EL (cell line): ENCODE measurements at places on chromosomes 7 and 10.
A peak's percentile ranks its signal among the peaks of the same experiment; 100 is the strongest.

DNA sequence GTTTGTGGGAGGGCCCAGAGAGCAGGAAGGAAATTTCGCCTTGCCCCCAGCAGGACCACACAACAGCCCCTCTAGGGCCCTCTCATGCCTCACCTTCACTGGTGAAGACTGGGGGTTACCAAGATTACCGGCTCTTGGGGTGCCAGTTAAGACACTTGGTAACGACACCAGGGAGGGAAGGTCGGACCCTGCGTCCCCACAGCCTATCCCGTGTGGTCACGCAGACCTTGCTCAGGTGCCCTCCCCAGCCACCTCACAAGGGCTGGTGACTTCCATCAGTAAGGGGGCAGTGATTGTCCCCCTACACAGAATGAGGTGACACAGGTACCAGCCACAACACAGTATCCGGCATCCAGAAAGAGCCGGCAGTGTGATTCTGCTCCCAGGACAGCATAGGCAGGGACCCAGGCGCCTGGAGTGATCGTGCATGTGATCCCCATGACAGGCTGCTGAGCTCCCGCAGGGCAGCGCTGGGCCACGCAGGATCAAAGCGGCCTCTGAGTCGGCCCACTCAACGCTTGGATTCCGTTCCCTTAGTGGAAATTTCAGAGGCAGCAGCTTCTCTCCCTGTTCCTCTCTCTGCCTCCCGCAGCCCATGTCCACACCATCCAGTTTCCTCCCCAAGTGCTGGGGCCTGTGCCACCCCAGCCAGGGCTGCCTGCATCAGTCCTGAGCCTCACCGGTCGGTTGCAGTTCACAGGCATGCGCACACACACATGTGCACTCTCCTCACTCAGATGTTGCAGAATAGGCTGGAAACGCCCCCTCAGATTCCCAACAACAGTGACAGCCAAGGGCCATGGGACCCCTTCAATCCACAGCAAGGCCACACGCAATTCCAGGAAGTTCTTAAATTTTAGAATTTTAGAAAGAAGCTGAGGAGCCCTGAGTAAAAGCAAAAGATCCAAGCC lies 35.8 kb downstream of the CAMK2B start:
- DNase-seq = no peak

DNA sequence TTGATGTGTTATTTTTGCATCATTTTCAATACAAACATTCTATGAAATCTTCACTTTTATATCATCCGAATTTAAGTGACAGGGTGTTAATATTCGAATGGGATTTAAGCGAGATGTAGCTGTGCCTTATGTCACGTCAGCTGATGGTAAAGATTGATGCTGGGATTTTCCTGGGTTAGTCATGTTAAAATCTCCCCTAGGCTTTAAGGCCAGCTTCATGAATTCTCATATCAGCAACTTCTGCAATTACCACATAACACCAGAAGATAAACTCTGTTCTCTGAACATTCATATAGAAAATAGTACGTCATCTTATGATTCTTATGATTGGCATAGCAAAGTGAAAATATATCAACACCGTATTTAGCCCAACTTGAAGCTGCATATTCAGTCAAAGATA lies 669.2 kb downstream of the PCDH15 start:
- DNase-seq = no peak

- no peak for DNase-seq
These were observed 125.1 kb downstream of the THSD7A start for GRCh38 chr7:11706666-11707605.

- no peak for DNase-seq
These were observed 299.2 kb upstream of the ETV1 start for GRCh38 chr7:14288701-14289100.

DNA sequence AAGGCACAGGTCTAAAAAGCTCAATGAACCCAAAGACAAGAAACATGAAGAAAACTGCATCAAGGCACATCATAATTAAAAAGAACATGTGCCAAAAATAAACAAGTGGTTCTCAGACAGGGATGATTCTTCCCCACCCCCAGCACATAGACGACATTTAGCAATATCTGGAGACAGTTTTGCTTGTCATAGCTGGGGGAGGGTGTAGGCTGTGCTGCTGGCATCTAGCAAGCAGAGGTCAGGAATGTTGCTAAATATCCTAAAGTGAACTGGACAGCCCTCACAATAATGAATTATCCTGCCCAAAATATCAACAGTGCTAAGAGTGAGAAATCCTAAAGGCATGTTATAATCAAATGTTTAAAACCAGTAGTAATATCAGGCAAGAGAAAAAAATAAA lies 122.6 kb downstream of the MICU1 start:
- DNase-seq = peak; percentile 74

GRCh38 chr10:5073659-5074058 lies 20.6 kb upstream of the AKR1C3 start:
- DNase-seq = no peak

DNA sequence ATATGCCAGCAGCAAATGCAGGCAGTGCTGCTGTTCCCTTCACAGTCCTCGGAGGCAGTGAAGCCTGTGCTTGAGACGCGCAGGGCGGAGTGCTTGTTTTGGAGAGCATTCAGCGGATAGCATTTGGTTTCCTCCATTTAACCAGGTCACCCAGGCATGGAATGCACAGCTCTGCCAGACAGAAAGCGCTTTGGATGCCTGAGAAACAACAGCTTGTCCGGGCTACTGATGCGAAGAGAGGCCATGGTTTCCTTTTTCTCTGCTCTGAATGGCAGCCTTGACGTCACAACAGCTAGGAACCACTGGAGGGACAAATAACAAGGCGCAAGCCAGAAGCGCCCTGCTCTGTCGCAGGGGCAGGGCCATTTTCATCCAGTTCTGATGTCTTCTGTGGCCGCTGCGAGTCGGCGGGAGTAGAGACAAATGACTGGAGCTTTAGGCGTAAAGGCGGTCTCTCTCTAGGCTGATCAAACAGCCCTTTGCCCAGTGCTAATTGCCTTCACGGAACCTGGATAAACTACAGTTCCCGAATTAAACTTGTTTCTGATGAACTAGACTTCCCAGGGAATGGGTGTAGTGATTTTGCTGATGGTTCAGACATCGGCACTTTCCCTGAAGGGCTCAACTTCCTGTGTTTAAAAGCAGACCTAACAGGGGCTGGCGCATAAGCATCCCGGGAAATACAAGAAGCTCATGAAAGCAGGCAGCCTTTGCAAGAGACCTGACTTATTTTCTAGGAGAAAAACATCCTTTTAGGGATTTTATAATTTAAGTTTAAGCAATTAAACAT lies 187.6 kb upstream of the KLF14 start:
- peak; percentile 72 for DNase-seq

DNA sequence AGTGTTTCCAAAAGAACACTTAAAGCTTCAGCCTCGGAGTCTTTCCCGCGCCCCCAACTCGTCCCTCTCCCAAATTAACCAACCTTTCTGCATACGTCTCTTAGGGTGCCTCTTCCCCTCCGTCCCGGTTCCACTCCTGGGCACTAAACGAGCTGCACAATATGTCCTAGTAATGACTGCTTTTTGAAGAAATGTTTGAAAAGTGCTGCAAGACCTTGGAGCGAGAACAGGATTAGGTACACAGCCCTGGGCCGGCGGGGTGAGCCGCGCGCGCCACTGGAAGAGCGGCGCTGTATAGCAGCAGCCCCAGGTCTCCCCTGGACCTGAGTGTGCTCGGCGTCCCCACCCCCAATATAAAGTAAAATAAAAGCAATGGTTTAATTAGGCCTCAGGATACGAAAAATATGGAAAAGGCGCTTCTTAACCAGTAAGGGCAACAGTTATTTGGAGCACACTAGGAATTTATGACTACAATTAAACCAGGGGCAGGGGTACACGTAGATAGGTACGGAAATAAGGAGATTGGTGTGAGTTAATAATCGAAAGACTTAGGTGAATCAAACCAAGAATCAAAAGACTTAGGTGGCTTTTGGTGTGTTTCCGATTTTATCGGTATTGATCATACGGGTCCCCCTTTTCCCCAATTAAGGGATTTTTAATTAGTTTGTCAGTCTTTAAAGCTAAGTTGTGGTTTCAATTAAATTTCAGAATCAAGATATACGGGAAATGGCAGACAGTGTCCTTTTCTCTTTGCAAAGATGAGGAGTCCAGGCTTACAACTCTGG lies 1.9 kb downstream of the TET1 start:
- peak; percentile 52 for DNase-seq

DNA sequence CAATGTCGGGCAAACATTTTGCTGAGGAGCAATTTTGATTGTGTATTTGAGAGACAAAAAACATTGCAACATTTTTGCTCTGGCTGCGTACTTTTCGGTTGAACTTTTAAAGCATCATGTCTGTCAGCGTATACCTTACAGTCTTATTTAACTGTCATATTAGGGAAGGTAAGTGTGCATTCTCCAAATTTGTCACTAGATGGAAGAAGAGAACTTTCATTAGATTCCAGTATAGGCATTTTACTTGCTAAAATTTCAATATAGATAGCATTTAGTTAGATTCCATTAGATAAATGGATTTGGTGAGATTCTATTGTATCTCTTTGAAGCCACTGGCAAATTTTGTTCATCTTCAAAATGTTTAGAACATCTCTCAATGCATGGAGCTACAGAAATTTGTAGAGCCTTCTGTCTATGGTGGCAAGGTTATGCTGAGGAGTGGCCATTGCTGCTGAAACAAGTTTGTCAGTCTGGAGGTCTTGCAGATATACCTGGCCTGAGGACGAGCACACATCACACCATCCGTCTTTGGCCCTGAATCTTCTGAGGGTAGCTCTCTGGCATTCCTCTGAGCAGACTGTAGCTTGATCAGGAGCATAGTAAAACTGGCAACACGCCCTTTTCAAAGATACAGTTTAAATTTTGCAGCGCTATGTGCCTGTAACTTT lies 437.5 kb upstream of the MBL2 start:
- DNase-seq = no peak

GRCh38 chr7:117018713-117019112 lies 65.4 kb downstream of the ST7 start:
- DNase-seq = no peak

- DNase-seq = no peak
These were observed 71.1 kb upstream of the INSYN2A start for GRCh38 chr10:127267442-127267841.

- DNase-seq = no peak
These were observed 23.8 kb downstream of the EN2 start for GRCh38 chr7:155481764-155482163.

GRCh38 chr7:2211259-2211880 lies 21.4 kb downstream of the MAD1L1 start:
- no peak for DNase-seq

DNA sequence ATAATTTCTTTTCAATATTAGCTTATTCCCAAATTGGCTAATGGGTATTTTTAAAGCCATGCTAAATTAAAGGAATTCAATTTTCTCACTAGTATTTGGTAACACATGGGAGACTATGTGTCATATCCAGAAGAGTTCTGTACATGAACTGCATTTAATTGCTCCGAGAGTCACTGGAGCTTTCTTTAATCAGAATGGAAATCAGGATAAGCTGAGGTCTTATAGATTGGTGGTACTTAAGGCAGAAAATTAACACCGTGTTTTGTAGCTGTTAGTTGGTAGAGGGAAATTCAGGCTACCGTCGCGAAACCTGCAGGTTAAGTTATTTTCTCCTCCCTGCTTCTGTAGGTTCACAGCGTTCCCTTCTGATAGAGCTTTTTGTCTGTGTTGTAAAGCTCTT lies at the start of gene WEE2:
WEE2 (plus strand) TSS at position 3 of the 400 bp plus-strand sequence. CDS start 406 bp downstream, outside the sequence.
- DNase-seq = no peak

DNA sequence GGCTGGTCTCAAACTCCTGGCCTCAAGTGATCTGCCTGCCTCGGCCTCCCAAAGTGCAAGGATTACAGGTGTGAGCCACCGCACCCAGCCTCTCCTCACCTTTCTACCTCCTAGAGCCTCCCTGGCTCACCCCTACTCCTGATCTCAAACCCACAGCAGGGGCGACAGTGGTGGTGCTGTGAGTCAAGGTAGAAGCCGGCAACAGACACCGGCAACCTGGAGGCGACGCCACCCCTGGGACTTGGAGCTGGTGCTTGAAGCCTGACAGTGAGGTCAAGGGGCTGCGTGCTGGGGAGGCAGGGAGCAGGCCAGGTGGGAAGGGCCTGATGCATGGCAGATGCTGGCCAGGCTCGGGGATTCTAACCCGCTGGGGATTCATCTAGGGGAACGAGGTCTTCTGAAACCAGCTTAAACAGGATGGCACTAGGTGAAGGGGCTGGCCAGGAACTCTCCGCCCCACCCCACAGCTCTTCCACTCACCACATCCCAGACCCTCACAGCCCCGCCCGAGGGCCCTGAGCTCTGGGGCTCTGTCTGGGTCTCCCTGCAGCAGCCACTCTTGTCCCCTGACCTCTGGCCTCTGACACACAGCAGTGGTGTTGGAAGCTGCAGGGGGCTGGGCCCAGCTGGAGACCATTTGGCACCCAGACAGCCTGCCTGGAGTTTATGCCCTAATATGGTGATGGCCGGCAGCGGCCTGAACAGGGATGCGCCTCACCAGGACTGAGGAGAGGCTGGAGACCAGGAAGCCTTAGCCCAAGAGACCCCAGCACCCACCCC lies 16.4 kb downstream of the KCNH2 start:
- no peak for DNase-seq

GRCh38 chr10:104441329-104442000 lies 87.8 kb downstream of the CFAP58 start:
- DNase-seq = peak; percentile 95

- DNase-seq = peak; percentile 79
These were observed 82.7 kb downstream of the CPXM2 start for GRCh38 chr10:123808906-123809305.

- DNase-seq = no peak
These were observed 176.8 kb upstream of the SORCS1 start for GRCh38 chr10:107341281-107341680.

DNA sequence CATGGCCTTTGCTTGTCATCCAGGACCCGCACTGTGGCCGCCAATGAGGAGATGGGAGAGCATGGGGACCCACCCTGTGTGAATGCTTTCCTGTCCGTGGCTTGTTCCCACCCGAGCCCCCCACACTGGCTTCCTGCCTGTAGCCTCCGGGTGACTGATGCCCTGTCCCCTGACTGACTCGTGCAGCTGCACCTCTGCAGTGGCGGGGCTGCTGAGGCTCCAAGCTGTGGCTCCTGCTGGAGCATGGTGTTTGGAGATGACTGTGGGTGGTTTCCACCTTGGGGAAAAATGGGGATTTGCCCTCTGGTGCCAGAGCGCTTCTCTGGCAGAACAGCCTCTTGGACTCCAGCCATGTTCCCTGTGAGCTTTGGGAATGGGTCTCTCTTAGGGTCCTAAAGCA lies 2.1 kb downstream of the CAMK1D start:
- DNase-seq = no peak

DNA sequence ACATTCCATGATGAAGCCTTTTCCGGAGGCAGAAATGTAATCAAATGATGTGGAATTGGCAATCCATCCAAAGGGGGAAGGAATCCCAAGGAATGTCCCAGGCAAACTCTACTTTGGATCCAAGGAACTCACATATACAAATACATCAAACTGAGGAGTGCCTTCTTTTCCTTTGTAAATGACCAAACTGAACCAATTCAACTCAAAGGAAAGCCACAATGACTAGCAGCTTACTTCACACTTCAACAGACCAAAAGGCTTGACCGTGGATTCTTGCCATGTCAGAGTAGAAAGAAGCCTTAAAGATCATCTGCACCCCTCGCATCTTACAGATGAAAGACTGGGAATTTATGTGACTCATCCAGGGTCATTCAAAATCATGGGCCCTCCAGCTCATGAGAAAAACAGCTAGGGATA lies 79.7 kb upstream of the MACROH2A2 start:
- DNase-seq = peak; percentile 71

GRCh38 chr7:3937605-3938004 lies 636.6 kb downstream of the SDK1 start:
- DNase-seq = no peak

- no peak for DNase-seq
These were observed 4.8 kb downstream of the KPNA7 start for GRCh38 chr7:99203092-99203491.

GRCh38 chr7:45089341-45089891 lies 647 bp upstream of the NACAD start:
- peak; percentile 63 for DNase-seq
